A673 (cell line): ENCODE measurements at places on chromosomes 3 and 15. TPM values are rescaled to one million over a fixed set of nuclear protein-coding genes. Genes with fewer than 3 reads are reported as not detected.

The DNAH12 gene
- not detected in 2 replicates for total RNA-seq

DNA sequence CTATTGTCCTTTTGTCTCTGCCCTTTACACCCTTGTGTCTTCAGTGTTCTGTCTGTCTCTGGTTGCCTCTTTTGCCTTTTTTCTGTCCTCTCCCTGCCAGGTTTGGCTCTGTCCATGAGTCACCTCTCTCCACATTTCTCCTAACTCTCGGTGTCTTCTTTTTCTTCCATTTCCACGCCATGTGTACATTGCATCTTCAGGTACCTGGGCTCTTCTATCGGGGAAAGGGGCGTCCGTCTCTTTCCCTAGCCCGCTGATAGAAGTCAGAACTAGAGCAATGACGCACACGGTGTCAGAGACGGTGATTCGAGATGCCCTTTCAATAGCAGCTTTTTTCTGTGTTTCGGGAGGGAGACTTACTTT is 641 bp downstream of the OPA1 start:
- H3K36me3 ChIP-seq = no peaks in the 10 kb centered on the region
- peak overlapping the region; percentile 94 for H3K4me3 ChIP-seq
- H3K27ac ChIP-seq = peak overlapping the region; percentile 91
- H3K27me3 ChIP-seq = no peaks in the 10 kb centered on the region

DNA sequence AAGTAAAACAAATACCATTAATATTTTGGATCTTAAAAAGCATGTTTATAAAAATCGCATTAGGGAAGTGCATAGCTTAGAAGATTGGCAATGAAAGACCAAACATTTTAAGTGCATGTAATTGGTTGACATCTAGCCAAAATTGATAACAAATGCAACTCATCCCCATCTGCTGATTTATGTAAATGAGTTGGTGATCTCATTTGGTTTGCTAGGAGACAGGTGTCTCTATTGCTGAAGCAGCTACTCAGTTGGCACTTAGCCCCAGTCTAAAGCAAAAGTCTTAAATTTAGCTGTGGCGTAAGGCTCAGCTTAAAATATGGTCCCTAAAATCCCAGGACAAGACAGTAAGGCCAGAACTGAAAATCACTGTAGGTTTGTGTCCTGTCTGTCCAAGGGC is 113.5 kb upstream of the CHL1 start:
- H3K4me3 ChIP-seq = no peak overlapping the region
- no peak overlapping the region for H3K27ac ChIP-seq
- H3K27me3 ChIP-seq = no peaks in the 10 kb centered on the region
- DNase-seq = no peak

The SAMMSON gene
- not detected in 2 replicates for total RNA-seq

The LAMB2 gene
- 45.9 and 57.3 TPM in 2 replicates for total RNA-seq

- no peaks in the 10 kb centered on the region for H3K27me3 ChIP-seq
- H3K36me3 ChIP-seq = no peaks in the 10 kb centered on the region
- no peaks in the 10 kb centered on the region for H3K4me1 ChIP-seq
- H3K27ac ChIP-seq = no peak overlapping the region
Observed at GRCh38 chr3:74089814-74090213, 465.1 kb upstream of the PDZRN3 start.

- H3K4me1 ChIP-seq = peaks cover 8% of the 10 kb centered on the region
- no peak overlapping the region for H3K27ac ChIP-seq
- no peaks in the 10 kb centered on the region for H3K27me3 ChIP-seq
Observed at GRCh38 chr3:172213904-172214303, 174.5 kb downstream of the FNDC3B start.

The MTFMT gene
- 26.2 and 32.1 TPM in 2 replicates for total RNA-seq

GRCh38 chr3:148998297-148998696 is 7.0 kb downstream of the GYG1 start:
- no peaks in the 10 kb centered on the region for H3K27me3 ChIP-seq
- H3K4me3 ChIP-seq = no peak overlapping the region
- no peaks in the 10 kb centered on the region for H3K4me1 ChIP-seq
- no peak overlapping the region for H3K27ac ChIP-seq
- H3K36me3 ChIP-seq = no peaks in the 10 kb centered on the region
- no peak for DNase-seq

The TIPARP gene
- total RNA-seq = 116 TPM in 2 replicates

GRCh38 chr15:86062646-86063243 is 16.9 kb upstream of the AGBL1 start:
- DNase-seq = no peak
- no peaks in the 10 kb centered on the region for H3K36me3 ChIP-seq
- peaks cover 54% of the 10 kb centered on the region for H3K27me3 ChIP-seq
- H3K4me1 ChIP-seq = no peaks in the 10 kb centered on the region
- no peak overlapping the region for H3K27ac ChIP-seq
